ENCODE measurements at places on chromosomes 11 and 22.

- DNase-seq: no peak
Observed at GRCh38 chr11:113363406-113363805, 24.2 kb upstream of the ANKK1 start.

GRCh38 chr11:64767344-64768299 lies 7.8 kb upstream of the PYGM start:
- peak; percentile 79 for DNase-seq

DNA sequence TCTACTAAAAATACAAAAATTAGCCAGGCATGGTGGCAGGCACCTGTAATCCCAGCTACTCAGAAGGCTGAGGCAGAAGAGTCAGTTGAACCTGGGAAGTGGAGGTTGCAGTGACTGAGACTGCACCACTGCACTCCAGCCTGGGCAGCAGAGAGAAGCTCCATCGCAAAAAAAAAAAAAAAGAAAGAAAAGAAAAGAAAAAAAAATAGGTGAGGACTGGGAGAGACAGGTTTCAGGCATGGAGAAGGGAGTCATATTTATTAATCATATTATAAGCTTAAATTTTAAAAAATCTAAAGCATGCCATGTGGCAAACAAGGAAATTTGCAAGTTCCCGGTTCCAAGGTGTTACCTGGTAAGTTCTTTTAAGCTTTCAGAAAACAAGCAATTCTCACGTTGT lies at the start of gene APOL5:
TSS of gene APOL5 (plus strand) at position 301 of the 400 bp plus-strand sequence. CDS start at position 301, 0 bp downstream.
- DNase-seq: no peak

DNA sequence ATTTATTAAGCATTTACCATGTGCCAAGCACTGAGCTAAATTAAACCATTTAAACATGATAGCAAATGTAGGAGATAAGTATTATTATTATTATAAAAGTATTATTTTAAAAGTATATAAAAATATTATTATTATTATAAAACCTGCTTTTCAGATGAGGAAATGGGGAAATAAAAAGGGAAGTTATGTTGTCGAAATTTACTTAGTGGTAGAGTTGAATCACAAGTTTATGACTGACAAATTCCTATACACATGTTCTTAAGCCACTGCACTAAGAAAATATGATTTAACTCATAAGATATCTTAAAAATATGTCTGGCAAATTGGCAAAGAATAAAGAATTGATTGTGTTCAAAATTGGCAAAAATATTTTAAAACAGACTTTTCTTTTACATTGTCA lies 53.8 kb downstream of the CASP12 start:
- DNase-seq: no peak

DNA sequence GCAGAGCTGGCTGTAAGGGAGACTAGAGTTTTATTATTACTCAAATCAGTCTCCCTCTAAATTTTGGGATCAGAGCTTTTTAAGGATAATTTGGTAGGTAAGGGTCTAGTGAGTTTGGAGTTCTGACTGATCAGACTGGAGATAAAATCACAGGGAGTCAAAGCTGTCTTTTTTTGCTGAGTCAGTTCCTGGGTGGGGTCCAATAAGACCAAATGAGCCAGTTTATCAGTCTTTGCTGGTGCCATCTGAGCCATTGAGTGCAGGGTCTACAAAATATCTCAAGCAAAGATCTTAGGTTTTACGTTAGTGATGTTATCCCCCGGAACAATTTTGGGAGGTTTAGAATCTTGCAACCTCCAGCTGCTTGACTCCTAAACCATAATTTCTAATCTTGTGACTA lies 935.1 kb upstream of the RAG2 start:
- no peak for DNase-seq

GRCh38 chr11:122747351-122747781 lies 90.9 kb upstream of the CRTAM start:
- no peak for DNase-seq

DNA sequence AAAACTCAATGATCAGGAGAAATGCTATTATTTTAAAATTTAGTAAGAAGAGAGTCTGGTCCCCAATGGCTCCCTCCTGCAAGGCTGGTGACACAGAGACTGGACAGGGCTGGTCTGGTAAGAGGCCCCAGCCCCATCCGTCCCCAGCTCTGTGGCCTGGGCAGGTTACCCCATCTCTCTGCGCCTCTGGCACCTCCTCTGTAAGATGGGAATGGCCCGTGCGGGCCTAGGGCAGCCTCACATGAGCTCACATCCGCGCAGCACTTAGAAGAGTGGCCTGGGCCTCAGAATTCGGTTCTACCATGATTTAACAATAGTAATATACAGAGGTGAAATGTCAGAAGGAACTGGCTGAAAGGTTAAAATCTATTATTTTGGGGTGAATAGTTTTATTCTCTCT lies 1.2 kb downstream of the APOBEC3F start:
- DNase-seq: no peak
